Stimulated activated CD4-positive, alpha-beta T cell treated with anti-CD3 and anti-CD28 coated beads, Interleukin-1b, Interleukin-23, amount 100 ng/mL, for 4 hours (primary cell): ENCODE measurements at places on chromosomes 5 and 9.

- DNase-seq, result no peak
Observed at GRCh38 chr5:66273121-66273520, 129.0 kb downstream of the SREK1 start.

GRCh38 chr5:100787648-100788047 is 115.4 kb downstream of the ST8SIA4 start:
- no peak for DNase-seq

- no peak for DNase-seq
Observed at GRCh38 chr9:102237520-102237919, 499.1 kb upstream of the GRIN3A start.

GRCh38 chr5:963673-964531 is 44.7 kb upstream of the NKD2 start:
- no peak for DNase-seq

DNA sequence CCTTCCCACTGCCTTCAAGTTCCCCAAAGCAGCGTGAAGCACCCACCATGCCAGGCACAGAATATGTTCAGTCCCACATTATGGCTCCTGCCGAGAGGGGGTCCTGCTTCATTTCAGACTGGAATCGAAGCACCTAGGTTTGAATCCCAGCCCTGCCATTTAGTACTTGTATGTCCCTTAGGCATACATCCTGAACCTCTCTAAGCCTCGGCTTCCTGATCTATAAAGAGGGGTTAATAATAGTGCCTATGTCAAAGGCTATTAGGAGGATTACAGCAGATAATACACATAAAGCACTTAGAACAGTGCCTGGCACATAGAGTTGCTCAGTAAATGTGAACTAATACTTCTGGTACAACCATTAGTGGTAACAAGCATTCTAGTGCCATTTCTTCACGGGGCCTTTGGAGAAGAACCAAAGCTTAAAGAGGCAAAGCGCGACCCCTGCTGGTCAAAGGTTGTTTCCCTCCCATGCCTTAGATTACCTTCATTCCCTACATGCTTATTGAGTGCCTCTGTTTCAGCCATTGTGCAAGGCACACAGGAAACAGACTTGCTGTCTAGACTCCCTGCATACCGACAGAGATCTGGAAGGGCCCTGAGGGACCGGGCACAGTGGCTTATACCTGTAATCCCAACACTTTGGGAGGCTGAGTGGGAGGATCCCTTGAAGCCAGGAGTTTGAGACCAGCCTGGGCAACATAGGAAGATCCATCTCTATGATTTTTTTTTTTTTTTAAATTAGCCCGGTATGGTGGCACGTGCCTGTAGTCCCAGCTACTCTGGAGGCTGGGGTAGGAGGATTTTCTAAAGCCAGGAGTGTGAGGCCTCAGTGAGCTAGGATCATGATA is 98.3 kb downstream of the PPARGC1B start:
- peak; percentile 82 for DNase-seq

DNA sequence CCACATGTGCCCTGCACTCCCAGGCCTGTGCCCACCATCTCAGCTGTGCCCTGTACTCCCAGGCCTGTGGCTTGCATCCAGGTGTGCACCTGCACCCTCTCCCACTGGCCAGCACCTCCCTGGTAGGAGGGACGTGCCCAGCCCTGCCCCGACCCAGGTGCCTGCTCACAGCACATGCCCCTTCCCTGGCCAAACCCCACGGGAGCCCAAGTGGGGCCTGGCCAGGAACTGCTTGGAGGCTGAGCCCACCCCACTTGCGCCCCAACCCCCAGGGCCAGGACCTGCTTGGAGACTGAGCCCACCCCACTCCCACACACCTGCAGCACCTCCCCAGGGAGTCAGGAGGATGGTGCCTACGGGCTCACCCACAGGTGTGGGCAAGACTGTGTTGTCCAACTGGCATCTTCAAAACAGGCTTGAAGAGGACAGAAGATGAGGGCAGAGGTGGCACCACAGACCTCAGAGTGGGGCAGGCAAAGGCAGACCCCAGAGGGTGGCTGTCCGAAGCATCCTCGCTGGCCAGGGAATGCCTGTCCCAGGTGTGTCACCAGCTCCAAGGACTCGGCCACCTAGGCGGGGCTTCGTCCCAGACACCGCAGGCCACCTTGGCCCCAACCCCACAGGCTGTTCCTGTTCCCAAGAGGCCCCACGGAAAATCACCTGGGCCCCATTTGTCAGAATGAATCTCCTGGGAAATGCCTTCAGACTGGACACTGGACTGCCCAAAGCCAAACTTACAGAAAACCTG is 10.8 kb downstream of the ZDHHC11B start:
- no peak for DNase-seq

GRCh38 chr5:87410931-87411330 is 1.8 kb downstream of the CCNH start:
- no peak for DNase-seq

DNA sequence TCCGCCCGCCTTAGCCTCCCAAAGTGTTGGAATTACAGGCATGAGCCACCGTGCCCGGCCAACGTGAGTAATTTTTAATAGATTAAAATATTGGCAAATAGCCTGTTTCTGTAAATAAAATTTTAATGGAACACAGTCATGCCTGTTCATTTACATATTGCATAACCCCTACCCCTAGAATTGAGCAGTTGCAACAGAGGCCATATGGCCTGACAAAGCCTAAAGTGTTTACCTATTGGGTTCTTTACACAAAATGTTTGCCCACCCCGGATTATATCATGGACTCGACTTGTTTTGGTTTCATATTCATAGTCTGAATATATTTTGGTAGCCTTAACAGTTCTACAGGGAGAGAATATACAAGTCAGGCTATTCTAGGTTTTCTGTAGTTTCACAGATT is 5.3 kb downstream of the NSA2 start:
- no peak for DNase-seq

- no peak for DNase-seq
Observed at GRCh38 chr9:114861922-114862605, 56.2 kb upstream of the TNFSF15 start.

- DNase-seq, result no peak
Observed at GRCh38 chr5:126525630-126526245, 69.3 kb downstream of the ALDH7A1 start.

DNA sequence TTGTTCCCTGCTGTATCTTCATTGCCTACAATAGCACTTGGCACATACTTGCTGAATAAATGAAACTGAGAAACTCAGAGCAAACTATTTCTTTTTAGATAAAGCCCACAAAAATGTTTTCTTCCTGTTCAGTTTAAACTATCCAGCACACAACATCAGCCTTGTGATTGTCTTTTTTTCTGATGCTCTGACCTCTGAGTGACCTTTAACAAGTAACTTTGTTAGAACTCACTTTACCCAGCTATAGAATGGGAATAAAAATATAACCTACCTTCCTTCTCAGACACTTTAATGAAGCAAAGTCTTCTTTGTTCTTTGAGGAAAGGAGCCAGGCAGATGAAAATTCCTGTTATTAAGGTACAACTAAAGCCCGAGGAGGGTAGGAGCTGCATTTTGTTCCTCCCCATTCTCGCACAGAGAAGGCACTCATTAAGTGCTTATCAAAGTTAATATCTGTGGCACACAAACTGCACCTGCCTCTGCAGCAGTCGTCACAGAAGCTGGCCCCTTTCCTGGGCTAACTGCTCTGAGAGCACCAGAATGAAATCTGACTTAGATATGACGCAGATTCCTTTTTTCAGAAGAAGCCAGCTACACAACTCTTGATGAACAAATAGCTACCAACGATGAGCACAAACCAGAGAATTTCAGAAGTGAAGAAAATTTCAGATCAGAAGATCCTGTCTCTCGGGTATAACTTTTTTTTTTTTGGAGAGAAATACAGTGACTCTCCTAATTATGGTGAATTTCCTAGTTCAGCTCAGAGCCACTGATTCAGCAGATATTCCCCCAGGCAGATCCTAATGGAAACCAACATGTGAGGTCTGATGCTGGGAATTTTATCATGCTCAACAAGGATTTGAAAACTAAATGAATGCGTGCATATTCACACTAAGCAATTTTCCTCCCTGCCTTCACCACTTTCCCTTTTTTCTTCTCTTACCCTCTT is 31.0 kb upstream of the NR3C1 start:
- DNase-seq, result peak; percentile 32

DNA sequence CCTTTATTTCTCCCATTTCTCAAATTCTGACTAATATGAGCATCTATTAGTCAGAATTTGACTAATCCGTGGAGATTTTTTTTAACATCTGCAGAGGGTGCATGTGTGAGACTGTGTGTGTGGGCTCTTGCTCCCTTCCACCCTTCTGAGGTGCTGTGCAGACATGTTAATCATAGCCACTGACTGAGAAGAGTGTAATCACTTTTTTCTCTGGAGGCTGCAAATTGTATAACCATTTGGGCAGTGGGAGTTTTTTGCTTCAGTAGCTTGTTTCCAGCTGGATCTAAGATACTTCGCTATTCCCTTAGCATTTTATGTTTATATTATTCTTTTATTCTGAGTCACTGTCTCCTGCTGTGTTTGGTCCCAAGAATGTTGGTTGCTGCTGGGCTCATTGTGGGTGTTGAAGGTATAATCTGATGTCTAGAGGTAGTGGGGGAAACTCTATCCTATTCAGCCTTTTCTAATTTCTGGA is 66.2 kb downstream of the ARHGEF28 start:
- DNase-seq, result no peak

DNA sequence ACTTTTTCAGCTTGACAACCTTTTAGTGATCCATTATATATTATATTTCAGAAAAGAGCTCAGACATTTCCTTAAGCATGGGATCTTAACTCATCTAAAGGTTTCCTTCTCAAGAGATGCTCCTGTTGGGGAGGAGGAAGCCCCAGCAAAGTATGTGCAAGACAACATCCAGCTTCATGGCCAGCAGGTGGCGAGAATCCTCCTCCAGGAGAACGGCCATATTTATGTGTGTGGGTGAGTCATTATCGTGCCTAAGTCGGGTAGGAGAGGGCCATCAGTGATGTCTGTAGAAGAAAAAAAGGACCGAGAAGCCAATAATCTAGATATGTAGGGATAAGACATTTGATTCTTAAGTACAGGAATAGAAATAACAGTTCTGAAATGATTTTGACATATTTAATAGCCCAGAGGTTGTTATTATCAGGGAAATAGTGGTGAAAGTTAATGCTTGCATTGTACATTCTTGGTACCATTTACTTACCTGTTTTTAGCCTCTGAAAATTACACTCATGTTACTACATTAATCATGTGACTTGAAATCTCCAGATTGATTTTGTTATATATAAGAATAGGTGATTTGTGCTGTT is 28.2 kb downstream of the MTRR start:
- no peak for DNase-seq

DNA sequence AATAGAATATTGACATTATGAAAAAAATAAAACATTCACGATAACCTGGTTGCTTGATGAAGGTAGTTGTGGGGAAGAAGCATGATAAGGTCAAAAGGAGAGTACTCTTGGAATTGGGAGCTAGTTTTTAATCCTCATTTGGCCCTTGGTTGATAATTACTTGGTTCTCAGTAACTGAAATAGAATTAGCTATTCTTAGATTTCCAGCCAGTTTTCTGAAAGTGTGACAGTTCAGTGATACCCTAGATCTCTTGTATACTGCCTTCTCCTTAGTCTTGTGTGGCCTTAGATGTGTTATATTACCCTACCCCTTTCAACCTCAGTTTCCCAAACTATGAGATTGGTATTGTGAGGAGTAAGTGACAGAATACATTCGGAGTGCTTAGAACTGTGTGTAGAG is 17.4 kb downstream of the MARCHF6 start:
- DNase-seq, result no peak

DNA sequence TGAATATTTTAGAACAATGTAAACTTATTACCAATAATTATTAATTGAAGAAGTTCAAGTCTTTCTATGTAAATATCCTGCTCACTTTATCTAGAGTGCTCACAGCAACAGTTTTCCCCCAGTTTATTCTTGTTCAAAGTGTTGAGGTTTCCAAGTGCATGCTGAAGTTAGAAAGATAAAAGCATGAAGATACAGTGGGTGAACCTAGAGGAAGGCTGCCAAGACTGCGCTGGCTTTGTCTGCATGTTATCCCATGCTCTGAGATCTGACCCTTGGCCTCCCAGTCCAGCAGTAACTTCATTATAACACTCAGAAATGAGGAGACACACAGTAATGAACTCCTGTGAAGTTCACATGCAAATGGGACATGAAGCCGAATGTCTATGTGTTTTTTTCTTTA is 76.0 kb upstream of the PIP5K1B start:
- no peak for DNase-seq

DNA sequence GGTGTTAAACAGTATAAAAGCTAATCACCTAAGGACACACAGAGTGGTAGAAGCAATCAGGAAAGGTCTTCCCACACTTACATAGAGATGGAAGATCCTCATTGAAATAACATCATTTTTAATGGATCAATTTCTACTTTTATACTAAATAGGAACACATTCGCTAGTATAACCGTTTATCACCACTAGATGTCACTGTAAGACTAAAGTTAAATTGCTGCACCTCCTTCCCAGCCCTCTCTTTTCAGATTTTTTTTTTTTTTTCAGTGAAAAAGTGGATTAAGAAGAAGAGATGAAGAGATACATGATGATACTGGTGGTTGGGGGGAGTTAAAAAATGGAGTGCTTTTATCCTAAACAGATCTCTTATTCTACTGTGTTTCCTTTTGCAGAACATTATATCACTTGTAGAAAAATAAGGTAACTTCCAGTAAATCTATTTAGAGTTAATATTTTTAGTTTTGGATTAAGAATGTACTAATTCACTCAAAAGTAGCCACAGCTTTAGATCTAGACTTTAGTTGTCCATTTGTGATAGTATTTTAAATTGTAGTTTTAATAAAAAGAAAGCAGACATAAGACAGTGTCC is 116.9 kb upstream of the ARRDC3 start:
- DNase-seq, result no peak

- DNase-seq, result peak; percentile 26
Observed at GRCh38 chr5:76401801-76402250, 1.3 kb upstream of the IQGAP2 start.

GRCh38 chr9:136614372-136614922 is 48.3 kb upstream of the EGFL7 start:
- no peak for DNase-seq

DNA sequence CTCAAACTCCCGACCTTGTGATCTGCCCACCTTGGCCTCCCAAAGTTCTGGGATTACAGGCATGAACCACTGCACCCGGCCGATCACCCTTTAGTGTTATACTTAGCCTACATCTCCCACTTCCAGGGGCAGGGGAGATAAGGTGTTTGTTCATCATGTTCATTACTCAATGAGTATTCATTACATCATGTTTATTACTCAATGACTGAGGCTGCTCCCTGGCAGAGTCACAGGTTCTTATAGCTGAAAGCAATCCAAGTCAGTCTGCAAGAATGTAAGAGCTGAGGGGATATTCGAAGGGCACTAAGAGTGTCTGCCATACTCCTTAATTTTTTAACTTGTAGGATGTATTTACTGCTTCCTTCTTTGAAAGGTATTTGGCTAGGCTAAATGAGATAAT is 214.2 kb downstream of the SPATA31D1 start:
- no peak for DNase-seq

GRCh38 chr5:179836225-179837019 is 15.7 kb downstream of the SQSTM1 start:
- peak; percentile 45 for DNase-seq
